ENCODE measurements at places on chromosomes 2 and 18.

GRCh38 chr2:110173523-110173922 is 31.3 kb downstream of the NPHP1 start:
- DNase-seq = no peak

DNA sequence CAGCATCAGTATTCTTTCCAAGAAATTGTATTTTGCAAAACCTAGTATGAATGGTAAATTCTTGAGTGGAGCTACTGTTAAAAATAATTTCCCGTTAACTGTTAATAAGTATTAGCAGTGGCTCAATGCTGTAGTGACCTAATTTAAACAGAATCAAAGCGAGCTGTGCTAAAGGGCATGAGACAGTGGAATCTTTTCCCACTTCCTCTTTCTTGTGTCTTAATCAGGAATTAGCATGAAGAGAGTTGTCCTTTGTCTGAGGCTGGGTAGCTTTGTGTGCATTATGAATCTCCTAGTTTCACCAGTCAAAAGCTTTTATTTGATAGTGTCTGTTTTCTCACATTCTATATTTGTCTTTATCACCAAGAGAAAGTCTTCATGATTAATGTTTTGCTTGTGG is 298.8 kb upstream of the GCFC2 start:
- DNase-seq = no peak

GRCh38 chr2:145315053-145315452 is 795.1 kb upstream of the ZEB2 start:
- DNase-seq = no peak

GRCh38 chr2:97936199-97936598 is 59.5 kb downstream of the TMEM131 start:
- DNase-seq = peak; percentile 41

DNA sequence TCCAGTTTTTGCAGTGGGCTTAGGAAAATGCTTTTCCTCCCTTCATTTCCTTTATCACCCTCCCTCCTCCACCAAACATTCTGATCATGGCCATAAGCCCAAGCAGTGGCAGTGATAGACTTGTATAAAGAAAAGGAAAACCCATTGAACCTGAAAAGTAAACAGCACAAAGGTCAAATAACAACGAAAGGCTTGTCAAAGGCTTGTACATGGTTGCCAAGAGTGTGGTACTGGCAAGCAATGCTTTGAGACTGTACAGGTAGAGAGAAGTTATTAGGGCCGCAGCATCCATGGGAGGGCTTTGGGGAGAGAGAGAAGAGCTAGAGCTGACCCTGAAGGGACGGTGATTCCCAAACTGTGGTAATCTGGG is 2.1 kb upstream of the VWA3B start:
- DNase-seq = no peak

- no peak for DNase-seq
These were observed 87.9 kb downstream of the ZNF804A start for GRCh38 chr2:184685999-184686841.

- DNase-seq = no peak
These were observed 29.4 kb upstream of the REEP1 start for GRCh38 chr2:86366651-86367498.

DNA sequence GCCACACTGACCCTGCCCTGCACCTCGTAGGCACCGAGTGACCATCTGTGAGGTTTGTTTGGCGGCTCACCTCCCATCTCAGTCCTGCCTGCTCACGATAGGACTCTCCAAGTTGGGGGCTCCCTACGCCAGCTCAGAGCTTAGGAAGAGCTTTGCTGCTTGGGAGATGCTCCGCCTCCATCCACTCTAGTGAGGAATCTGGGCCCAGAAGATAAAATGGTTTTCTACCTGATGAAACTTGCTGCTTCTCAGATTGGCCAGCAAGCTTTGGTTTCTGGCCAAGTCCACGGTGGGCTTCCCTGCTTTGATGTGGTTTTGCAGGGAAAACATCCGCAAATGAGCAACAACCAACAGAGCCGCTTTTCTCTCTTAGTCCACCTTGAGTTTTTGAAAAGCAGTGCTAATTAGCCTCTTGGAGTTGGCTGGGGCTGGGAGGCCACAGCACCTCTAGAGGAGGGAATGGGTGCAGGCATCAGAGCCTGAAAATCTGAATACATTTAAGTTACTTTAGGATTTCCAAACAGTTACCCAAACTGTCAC is 42.2 kb downstream of the THNSL2 start:
- peak; percentile 25 for DNase-seq

DNA sequence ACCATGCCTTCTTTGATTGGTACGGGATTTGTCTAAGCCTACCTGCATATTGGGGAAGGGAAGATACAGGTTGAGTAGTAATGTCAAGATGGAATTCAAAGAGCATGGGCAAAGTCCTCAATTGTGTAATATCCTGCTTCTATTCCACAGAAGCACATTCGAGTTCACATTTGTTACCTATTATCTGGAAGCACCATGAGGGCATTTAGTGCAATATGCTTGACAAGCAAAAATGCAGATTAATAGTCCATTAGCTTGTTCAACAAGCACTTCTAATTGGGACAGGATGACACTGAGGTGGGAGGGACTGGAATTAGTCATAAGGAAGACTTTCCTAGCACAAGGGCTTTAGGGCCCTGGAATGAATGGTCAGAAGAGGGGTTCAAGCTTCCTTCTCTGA is 40.5 kb downstream of the MYO5B start:
- no peak for DNase-seq

- DNase-seq = peak; percentile 16
These were observed 9.5 kb downstream of the RTTN start for GRCh38 chr18:70195852-70196434.

GRCh38 chr18:28095631-28096030 is 81.3 kb downstream of the CDH2 start:
- no peak for DNase-seq

Measured in HAP-1 (cell line).